ENCODE measurements at places on chromosomes 13 and 19.
A peak's percentile ranks its signal among the peaks of the same experiment; 100 is the strongest.

DNA sequence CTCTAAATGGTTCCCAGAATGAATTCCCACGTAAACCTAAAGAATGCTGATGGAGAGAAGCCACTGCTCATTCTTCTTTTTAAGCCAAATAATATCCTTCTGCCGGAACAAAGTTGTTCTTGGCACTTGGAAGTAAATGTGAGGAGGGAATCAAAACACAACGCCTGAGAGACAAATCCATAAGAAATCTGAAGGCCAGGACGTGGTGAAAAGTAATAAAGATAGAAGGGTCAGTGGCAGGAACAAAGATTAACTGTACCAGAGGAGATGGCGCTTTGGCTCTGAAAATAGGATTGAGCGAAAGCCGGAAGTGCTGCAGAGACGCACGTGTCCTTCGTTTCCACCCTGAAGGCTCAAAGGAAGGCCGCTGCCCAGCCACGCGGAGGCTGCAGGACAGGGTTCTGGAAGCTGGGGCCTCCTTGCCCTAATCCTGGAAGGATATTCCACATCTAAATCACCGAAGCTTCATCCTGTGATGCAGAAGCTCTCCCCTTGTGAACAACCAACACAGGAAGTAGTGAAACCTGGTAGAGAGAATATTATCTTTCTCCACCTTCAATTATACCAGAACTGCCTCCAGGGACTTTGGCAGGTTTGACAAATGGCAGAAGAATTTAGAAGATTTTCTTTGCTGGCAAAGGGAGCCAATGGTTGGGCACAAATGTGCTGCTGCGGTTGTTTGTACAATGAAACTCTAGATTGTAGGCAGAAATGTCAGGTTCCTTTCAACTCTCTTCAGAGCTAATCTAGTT, 214.6 kb upstream of the SERP2 start:
- no peak for DNase-seq

- DNase-seq: no peak
Observed at GRCh38 chr19:9597027-9597426, 12.7 kb upstream of the ZNF121 start.

GRCh38 chr19:35991731-35992450, 3.1 kb upstream of the SDHAF1 start:
- no peak for DNase-seq

DNA sequence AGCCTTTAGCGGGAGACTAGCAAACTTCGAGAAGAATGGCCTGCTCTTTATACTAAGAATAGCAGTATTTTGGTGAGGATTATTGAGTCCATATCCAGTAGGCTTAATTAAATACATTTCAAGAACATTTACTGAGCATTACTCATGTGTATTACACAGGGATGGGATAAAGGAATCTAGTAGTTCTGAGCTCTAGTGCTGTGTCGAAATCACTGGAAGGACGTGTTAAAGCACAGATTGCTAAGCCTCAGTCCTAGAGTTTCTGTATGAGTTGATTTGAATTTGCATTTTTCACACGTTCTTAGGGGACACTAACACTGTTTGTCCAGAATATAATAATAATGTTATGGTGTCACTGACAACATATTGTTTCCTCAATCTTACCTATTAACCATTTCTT, 9.0 kb downstream of the ZNF302 start:
- DNase-seq: no peak

- no peak for DNase-seq
Observed at GRCh38 chr13:113028336-113029060, 59.5 kb downstream of the MCF2L start.

DNA sequence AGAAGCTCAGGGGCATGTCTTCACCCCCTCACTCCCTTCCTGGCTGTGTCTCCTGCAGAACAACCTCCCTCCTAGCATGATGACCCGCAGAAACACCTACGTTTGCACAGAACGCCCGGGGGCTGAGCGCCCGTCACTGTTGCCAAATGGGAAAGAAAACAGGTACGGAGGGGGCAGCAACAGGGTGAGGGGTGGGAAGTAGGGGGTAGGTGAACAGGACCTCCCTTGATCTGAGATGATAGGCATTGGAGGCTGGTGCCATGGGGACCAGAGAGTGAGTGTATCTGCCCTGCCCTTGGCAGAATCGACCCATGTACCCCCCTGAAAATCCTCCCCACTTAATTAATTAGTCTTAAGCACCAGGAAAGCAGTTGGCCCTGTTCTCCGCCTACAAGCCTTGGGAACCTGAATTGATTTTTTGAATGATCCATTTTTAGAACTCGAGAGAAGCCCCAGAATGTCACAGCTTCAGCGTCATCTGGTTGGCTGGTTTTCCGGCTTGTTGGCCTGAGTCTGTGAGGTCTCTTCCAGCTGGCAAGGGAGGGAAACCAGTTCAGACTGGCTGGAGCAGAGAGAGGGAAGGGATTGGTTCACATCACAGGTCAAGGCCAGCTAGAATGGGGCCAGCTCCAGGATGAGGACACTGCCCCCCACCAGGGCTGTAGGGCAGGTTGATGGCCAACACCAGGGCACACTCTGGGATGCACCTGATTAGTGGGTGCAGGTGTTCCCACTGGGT, 28.2 kb downstream of the CKM start:
- DNase-seq: no peak

DNA sequence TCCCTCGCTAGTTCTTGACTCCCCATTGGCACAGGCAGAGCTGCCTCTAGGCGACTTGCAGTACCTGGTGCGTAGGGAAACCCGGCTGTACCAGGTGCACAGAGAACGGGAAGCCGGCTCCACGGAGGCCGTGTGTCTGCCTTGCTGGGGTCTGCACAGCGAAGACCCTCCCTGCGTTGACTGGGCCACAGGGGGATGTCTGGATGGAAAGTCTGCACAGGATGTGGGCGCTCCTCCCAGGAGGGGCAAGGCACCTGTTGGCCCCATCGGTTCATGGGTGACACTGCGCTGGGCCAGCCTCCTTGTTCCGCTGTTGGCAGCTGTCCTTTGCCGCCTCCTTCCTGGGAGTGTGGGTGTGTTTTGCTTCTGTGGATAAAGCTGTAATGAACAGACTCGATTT, 138.3 kb downstream of the TEX29 start:
- DNase-seq: no peak

- DNase-seq: no peak
Observed at GRCh38 chr13:84749126-84749525, 866.9 kb upstream of the SLITRK1 start.

- DNase-seq: no peak
Observed at GRCh38 chr19:33612928-33613619, 8.7 kb upstream of the CHST8 start.

GRCh38 chr13:28967029-28967915, 147.1 kb downstream of the MTUS2 start:
- no peak for DNase-seq

DNA sequence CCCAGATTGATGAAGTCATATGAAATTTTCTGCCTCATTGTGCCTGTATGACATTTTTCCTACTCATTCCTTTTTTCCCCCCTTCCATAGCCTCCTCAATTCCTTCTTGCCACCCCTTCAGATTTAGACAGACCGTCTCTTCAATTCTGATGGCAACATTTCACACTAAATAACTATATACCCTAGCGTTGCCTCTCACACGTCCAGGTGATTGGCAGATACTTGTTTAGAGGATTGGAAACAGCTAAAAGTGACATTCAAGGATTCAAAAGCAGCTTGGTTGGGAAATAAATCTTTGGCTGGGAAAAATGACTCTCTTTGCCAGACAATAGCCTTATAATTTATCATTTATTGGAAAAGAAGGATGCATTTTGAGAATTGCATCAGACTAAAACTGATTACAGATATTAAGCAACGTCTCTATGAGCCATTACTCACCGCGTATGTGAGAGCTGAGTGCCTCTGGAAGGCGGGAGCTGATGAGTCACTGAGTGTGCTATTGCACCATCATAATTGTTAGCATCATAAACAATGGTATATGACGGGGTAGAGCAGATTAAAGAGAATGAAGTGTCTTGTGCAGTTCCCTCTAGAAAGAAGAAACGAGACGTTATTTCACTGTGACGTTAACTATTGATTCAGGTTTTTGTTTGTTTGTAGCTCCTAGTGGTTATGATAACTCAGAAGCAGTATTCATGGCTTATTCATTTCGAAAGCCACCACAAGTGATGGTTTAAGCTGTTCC, 61.1 kb upstream of the FAM216B start:
- DNase-seq: no peak

DNA sequence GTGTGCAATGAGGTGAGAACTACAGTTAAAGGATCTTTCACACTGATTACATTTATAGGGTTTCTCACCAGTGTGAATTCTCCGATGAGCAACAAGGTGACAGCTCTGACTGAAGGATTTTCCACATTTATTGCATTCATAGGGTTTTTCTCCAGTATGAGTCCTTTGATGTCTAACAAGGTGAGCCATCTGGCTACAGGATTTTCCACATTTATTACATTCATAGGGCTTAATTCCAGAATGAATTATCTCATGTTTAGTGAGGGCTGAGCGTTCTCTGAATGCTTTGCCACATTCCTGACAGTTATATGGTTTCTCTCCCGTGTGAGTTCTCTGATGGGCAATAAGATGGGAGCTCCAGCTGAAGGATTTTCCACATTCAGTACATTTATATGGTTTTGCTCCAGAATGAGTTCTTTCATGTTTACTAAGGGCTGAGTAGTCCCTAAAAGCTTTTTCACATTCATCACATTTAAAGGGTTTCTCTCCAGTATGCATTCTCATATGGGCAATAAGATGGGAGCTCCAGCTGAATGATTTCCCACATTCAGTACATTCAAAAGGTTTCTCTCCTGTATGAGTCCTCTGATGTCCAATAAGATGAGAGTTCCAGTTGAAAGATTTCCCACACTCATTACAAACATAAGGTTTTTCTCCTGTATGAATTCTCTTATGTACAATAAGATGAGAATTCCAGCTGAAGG, 4.4 kb upstream of the C19orf18 start:
- DNase-seq: no peak

DNA sequence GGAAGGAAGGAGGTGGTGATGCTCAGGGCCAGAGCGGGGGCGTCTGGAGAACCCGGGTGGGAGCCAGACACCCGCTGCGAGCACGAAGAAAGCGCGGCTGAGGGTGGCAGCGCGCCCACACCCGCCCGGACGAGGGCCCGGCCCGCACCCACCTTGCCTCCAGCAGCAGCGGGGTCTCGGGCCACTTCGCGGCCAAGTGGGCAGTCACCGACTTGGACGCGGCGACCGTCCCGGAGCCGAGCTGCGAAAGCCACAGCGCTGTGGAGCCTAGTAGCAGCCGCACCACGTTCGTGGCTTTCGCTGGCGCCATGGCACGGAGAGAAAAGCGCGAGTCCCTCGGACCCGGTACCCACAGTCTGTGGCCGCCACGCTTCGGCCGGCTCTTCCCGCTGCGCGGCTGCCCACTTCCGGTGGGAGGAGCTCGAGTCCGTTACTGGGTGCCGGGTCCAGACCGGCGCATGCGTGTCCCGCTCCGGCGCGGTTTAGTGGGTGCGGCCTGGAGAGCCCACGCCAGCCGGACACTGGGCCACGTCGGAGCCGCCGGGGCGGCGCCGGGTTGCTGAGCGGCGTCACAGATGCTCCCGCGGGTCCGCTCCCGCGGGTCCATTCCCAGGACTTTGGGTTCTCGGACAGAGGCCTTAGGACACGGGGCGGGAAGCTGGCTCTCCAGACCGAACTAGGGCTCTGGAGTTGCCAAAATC, at the start of gene UGGT2:
Gene UGGT2 (minus strand): TSS at position 399 of the 701 bp plus-strand sequence. CDS start 89 bp downstream, at position 310.
- DNase-seq: peak; percentile 24

- DNase-seq: no peak
Observed at GRCh38 chr13:101915331-101915730, 462.9 kb downstream of the ITGBL1 start.

- no peak for DNase-seq
Observed at GRCh38 chr19:5128936-5129389, 160.1 kb downstream of the KDM4B start.

- DNase-seq: no peak
Observed at GRCh38 chr13:97198753-97199152, 23.4 kb upstream of the MBNL2 start.

- DNase-seq: no peak
Observed at GRCh38 chr13:39580881-39581575, 22.0 kb downstream of the LHFPL6 start.

DNA sequence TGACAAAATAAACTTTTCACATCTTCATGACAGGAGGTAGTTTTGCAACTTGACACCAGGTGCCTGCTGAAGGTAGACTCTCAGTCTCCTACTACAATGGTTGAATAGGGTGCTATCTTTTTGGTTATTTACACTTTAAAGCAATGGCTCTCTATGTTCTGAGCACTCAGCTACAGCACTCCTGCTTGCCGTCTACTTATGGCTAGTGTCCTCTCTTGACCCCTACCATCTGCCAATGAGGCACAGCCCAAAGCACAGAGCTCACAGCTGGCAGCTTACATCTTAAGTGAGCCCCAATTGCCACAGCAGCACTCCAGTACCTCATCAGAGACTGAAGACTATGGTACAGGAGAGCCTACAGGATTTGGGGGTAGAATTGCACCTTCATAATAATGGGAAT, 11.4 kb downstream of the ZNF708 start:
- no peak for DNase-seq

DNA sequence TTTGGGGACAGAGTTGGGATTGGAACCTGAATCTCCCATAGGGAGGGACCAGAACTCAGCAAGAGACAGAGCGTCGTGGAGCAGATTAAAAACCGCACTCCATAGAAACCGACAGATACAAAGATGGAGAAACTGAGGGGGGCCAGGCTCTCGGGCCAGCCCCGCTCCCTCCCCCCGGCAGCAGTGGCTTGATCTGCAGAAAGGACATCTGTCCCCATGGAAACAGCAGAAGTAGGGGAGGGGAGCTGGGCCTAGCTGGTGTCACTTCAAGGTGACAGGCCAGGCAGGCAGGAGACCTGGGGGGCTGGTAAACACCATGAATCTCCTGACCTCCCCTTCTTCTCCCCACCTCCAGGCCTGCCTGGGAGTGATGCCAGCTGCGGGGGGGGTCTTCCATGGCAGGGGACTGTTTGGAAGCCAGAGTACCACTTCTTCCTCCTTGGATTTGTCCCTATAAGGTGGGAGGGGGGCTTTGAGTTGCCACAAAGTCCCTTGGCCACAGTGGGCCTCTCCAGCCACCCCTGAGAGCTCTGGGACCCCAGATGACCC, 10.9 kb downstream of the TMIGD2 start:
- DNase-seq: no peak

- no peak for DNase-seq
Observed at GRCh38 chr13:71169180-71169579, 697.8 kb downstream of the DACH1 start.

GRCh38 chr13:88862095-88862620, 1191.0 kb downstream of the SLITRK5 start:
- DNase-seq: no peak

- DNase-seq: no peak
Observed at GRCh38 chr13:73671011-73671410, 463.2 kb downstream of the KLF12 start.

DNA sequence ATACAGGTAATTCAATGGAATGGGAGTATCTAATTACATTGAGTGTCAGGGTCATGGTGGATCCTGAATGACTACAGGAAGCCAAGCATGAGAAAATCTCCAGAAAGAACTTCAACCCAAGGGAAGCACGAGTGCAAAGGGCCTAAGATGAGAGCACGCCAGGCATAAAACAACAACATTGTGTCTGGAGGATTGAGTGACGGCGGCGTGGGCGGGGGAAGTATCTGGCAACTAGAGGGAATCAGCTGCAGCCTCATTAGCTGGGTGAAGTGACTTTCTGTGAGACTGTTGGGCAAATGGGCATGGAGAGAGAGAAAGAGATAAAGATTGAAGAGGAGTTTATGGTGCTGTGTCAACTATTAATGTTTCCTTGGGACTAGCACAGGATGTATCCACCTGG, 194.3 kb downstream of the GPC6 start:
- no peak for DNase-seq

- no peak for DNase-seq
Observed at GRCh38 chr19:4016486-4016885, 8.9 kb downstream of the PIAS4 start.

- no peak for DNase-seq
Observed at GRCh38 chr19:39949026-39949747, 14.8 kb upstream of the FCGBP start.

GRCh38 chr13:27448308-27448707, 2.1 kb downstream of the MTIF3 start:
- DNase-seq: no peak

Measured in CD8-positive, alpha-beta T cell (primary cell).